ENCODE measurements at places on chromosomes 4 and X.

GRCh38 chrX:7545564-7545963 lies 297.4 kb upstream of the VCX start:
- DNase-seq, result no peak
- no peak overlapping the region for H3K27ac ChIP-seq
- no peak overlapping the region for H3K4me3 ChIP-seq
- H3K36me3 ChIP-seq, result no peaks in the 10 kb centered on the region

- H3K4me3 ChIP-seq, result no peak overlapping the region
- H3K27ac ChIP-seq, result no peak overlapping the region
- DNase-seq, result no peak
- H3K27me3 ChIP-seq, result no peaks in the 10 kb centered on the region
- peaks cover 16% of the 10 kb centered on the region for H3K4me1 ChIP-seq
Observed at GRCh38 chr4:26785810-26786209, 74.8 kb upstream of the STIM2 start.

- H3K27me3 ChIP-seq, result no peaks in the 10 kb centered on the region
- H3K36me3 ChIP-seq, result no peaks in the 10 kb centered on the region
- no peak overlapping the region for H3K4me3 ChIP-seq
- no peak overlapping the region for H3K27ac ChIP-seq
- no peaks in the 10 kb centered on the region for H3K4me1 ChIP-seq
Observed at GRCh38 chr4:31275906-31276305, 555.7 kb downstream of the PCDH7 start.

- H3K4me3 ChIP-seq, result no peak overlapping the region
- H3K36me3 ChIP-seq, result no peaks in the 10 kb centered on the region
- H3K4me1 ChIP-seq, result no peaks in the 10 kb centered on the region
- no peak overlapping the region for H3K27ac ChIP-seq
- DNase-seq, result no peak
- H3K27me3 ChIP-seq, result no peaks in the 10 kb centered on the region
Observed at GRCh38 chrX:136057567-136057966, 72.3 kb downstream of the SLC9A6 start.

DNA sequence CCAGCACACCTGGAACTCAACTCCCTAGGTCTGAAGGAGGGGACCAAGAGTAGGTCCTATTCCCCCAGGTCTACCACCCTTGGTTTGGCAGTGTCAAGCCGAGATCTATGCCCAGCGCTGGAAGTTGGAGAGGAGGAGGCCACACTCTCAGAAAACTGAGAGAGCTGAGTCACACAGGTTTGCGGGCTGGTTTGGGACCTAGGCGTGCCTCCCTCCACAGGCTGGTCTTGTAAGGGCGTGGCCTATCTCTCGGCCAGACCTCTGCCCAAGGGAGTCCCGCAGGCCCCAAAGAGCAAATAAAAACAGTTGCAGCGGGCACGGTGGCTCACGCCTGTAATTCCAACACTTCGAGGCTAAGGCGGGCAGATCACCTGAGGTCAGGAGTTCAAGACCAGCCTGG lies 52.9 kb upstream of the INTU start:
- H3K4me3 ChIP-seq, result no peak overlapping the region
- no peak overlapping the region for H3K27ac ChIP-seq
- no peaks in the 10 kb centered on the region for H3K36me3 ChIP-seq
- no peaks in the 10 kb centered on the region for H3K27me3 ChIP-seq
- DNase-seq, result no peak

DNA sequence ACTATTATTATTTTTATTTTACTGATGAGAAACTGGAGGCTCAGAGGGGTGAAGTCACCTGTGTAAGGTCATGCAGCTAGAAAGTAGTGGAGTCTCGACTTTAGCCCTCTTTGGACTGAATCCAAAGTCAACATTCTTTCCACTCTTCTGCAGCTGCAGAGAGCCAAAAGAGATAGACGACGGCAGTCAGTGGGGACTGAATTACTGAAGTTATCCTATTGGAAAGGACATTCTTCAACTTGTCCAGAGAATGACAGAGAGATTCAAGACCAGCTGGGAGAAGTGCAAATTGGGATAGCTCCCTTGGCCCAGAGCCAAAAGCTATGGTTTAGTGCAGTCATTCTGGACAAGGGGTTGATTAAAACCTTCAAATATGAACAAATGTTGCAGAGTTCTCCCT lies 42.5 kb downstream of the VGLL1 start:
- no peak for DNase-seq
- H3K27ac ChIP-seq, result no peak overlapping the region
- no peaks in the 10 kb centered on the region for H3K36me3 ChIP-seq
- H3K4me3 ChIP-seq, result no peak overlapping the region
